ENCODE measurements at places on chromosomes 5 and 9. TPM values are rescaled to one million over a fixed set of nuclear protein-coding genes. Genes with fewer than 3 reads are reported as not detected.

CBY3 gene
- total RNA-seq = not detected

DDX4 gene
- total RNA-seq = 34.9 TPM

SV2C gene
- total RNA-seq = 0.96 TPM

PCDHGA5 gene
- total RNA-seq = 4.1 TPM

PCDHGC3 gene
- total RNA-seq = 55.3 TPM

ADGRD2 gene
- 4.0 TPM for total RNA-seq

ZNF474 gene
- 1.7 TPM for total RNA-seq

MEGF9 gene
- 12.0 TPM for total RNA-seq

CTXN3 gene
- total RNA-seq = not detected

AMBP gene
- 1.5 TPM for total RNA-seq

PCDHGA8 gene
- 1.1 TPM for total RNA-seq

BHMT2 gene
- 4.0 TPM for total RNA-seq

FOXD4L6 gene
- 0.09 TPM for total RNA-seq

SCGB3A2 gene
- not detected for total RNA-seq

UBE2QL1 gene
- total RNA-seq = 8.6 TPM

PCDHGA2 gene
- total RNA-seq = 19.7 TPM

STK10 gene
- total RNA-seq = 73.3 TPM

ZDHHC11B gene
- total RNA-seq = 3.0 TPM

PRR16 gene
- total RNA-seq = 3.5 TPM

MEIKIN gene
- total RNA-seq = 5.6 TPM
